A172 (cell line): ENCODE measurements at places on chromosomes 5 and 9. TPM values are rescaled to one million over a fixed set of nuclear protein-coding genes. Genes with fewer than 3 reads are reported as not detected.

The AQP7 gene
- total RNA-seq, result 0.12 TPM in 1 of 2 replicates, not detected in the other

The LIX1 gene
- not detected in 2 replicates for total RNA-seq

The HAND1 gene
- total RNA-seq, result not detected in 2 replicates

The PCDHGA9 gene
- total RNA-seq, result 2.8 and 3.4 TPM in 2 replicates

The CLIC3 gene
- total RNA-seq, result 126 and 133 TPM in 2 replicates

The HACD4 gene
- total RNA-seq, result not detected in 2 replicates

The TXNDC8 gene
- total RNA-seq, result not detected in 2 replicates

The SLC45A2 gene
- not detected in 2 replicates for total RNA-seq

GRCh38 chr5:79025054-79025472 lies 40.0 kb upstream of the ARSB start:
- DNase-seq, result peak; percentile 47

- DNase-seq, result no peak
Observed at GRCh38 chr5:1658665-1659064, 134.9 kb upstream of the LPCAT1 start.

DNA sequence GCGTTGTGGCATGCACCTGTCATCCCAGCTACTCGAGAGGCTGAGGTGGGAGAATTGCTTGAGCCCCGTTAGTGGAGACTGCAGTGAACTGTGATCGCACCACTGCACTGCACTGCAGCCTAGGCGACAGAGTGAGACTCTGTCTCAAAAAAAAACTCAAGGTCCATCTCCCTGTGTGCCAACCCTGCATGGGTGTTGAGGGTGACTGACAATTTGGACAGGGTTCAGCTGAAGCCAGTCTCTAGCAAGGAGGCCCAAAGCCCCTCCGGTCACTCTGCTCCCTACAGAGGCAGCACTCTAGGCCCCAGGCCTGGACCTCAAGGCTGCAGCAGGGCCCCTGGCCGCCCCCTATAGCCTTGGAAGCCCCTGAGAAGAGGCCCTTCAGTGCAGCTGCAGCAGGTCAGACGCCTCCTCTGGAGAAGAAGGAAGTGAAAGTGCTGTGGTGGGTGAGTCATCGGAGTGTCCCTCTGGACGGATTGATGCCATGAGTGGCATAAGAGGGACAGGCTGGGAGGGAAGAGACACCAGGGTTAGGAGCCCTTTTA lies 39.2 kb upstream of the NEK6 start:
- DNase-seq, result peak; percentile 85

DNA sequence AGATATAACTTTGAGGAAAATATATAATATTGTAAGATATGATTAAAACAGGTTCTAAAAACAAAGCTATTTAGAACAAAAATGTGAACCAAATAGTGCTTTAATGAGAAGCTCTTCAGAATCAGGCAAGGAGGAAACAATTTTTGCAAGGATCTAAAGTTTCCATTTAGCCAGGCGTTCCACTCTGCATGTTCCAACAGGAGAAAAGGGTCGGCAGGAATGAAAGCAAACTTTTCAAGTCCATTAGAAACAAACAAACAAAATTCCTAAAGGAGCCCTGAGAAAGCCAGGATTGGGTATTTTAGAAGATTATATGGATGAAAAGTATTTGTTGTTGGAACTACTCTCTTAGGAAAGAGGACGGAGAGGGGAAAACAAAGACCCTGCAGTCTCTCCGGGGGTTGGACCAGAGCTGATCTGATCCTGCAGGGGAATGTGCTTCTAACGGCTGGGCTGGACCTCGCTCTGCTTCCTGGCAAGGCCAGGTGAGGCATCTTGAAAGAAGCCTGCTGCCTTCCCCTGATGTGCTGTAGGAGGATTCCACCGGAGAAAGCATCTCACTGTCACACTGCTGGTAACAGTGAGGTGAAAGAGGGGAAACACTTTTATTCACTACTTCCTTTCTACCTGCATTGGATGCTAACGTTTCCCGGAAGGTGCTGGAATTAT lies 94.6 kb downstream of the PRRT1B start:
- DNase-seq, result no peak

DNA sequence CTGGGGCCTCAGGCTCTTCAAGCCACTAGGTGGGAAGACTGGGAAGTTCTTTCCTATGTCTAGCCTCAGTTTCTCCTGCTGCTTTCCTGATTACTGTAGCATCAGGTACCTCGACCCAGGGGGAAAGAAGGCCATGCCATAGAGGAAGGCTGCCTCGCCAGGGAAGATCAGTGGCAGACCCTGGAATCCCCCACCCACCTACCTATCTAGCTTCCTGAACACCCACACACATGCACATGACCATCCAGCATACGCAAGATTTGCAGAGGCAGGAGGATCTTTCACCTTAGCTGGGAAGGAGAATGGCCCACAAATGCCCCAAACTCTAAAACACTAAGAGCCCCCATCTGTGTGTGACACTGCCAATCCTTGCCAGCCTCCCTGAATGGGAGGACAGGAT lies 8.0 kb downstream of the NR5A1 start:
- no peak for DNase-seq

DNA sequence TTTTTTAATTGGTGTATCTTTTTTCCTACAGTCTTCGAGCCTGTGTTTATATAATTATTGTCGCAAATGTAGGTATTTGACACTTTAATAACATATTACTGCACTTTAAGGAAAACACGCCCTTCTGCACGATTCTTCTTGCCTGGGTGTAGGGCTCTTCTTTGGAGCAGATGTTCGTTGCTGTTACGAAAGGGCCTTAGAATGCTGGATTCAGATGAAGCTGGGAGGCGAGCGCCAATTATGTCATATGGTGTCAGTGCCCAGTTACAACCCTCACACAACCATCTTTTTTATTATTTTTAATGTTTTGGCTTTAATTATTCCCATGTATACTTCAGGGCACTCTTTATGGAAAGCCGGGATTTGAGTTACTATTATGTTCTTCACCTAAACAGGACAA lies 553.0 kb downstream of the EBF1 start:
- DNase-seq, result no peak
